ENCODE measurements at places on chromosomes 5 and 9. TPM values are rescaled to one million over a fixed set of nuclear protein-coding genes. Genes with fewer than 3 reads are reported as not detected.

PCDHGB1 gene
- 1.7 TPM for total RNA-seq

GRCh38 chr5:116593340-116593739 is 18.7 kb upstream of the SEMA6A start:
- DNase-seq, result no peak

DNA sequence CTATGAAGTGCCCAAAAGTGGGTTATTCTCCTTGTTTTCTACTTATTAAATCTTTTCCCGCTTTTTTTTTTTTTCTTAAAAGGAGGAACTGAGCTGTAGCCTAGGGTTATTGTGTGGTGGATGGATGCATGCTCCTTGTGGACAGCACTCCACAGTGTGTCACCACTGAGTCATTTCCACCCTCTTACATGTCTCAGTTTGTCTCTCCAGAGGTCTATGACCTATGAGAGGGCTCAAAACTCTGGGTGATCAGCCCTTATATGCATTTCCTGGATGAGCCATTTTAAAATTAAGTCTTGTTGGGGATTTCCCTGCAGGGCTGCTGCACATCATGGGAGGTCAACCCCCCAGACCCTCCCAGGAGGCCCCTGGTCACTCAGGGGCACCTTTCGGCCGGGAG is 102.2 kb upstream of the MOCS2 start:
- DNase-seq, result peak; percentile 10

- no peak for DNase-seq
Measured at GRCh38 chr5:171639205-171639621, 146.4 kb upstream of the SMIM23 start.

TXNDC8 gene
- total RNA-seq, result not detected

DNA sequence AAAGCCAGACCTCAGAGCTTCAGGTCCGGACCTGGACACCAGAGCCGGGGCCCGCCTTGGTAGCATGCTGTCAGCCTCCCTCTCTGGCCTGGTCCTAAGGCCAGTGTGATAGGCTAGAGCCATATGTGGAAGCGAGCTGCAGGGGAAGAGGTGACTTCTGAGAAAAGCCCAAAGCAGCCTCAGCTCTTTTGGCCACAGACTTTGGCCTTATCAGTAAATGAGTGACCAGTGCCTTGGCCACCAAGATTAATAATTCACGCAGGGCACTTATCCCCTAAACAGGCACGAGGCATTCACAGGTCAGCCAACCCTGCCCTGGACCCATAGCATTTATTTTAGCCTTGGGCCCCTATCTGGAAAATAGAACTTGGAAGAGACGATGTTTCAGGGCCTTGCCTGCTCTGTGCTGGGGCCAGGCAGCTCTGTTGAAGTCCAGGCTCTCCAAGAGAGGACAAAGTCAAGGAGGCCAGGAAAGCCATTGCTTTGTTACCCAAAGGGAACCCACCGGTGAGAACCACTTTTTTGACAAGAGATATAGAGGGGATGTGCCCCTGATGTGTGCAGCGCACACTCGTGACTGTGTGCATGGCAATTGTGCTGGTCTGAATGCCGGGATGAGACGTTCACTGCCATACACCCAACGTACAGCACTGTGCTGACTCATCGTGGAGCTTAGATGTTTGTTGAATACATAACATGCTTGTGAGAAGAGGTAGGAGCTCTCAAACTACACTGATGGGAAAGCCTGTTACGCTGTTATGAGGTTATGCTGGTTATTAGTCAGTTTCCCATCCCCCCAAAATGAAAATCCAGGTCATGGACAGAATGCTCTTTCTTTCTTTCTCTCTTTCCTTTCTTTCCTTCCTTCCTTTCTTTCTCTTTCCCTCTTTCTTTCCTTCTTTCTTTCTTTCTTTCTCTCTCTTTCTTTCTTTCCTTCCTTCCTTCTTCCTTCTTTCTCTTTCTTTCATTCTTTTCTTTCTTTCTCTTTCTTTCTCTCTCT is 5.0 kb upstream of the SLC34A1 start:
- peak; percentile 59 for DNase-seq

CDKN2A gene
- total RNA-seq, result 3.6 TPM

CDC25C gene
- 2.0 TPM for total RNA-seq

GARIN3 gene
- total RNA-seq, result not detected

- peak; percentile 83 for DNase-seq
Measured at GRCh38 chr5:146042628-146043279, 62.6 kb downstream of the PLAC8L1 start.

IL13 gene
- not detected for total RNA-seq
